ENCODE measurements at places on chromosomes 1 and 21.

DNA sequence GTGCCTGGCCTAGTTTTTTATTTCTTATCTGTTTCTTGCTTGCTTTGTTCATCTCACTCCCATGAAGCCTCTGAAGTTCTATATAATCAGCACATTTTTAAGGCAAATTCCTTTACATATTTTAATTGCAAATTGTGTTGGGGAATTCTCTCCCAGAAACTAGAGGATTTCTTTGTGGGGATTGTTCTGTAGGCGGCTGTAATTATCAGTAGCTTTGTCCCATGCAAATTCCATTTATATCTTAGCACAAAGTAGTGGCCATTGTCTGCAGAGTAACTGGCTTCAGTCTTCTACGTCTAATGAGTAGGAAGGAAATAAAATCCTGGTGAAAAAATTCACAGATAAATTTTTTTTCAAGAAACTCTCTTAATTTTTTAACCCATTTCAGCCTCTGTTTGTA lies 35.7 kb downstream of the CLEC20A start:
- DNase-seq = no peak

DNA sequence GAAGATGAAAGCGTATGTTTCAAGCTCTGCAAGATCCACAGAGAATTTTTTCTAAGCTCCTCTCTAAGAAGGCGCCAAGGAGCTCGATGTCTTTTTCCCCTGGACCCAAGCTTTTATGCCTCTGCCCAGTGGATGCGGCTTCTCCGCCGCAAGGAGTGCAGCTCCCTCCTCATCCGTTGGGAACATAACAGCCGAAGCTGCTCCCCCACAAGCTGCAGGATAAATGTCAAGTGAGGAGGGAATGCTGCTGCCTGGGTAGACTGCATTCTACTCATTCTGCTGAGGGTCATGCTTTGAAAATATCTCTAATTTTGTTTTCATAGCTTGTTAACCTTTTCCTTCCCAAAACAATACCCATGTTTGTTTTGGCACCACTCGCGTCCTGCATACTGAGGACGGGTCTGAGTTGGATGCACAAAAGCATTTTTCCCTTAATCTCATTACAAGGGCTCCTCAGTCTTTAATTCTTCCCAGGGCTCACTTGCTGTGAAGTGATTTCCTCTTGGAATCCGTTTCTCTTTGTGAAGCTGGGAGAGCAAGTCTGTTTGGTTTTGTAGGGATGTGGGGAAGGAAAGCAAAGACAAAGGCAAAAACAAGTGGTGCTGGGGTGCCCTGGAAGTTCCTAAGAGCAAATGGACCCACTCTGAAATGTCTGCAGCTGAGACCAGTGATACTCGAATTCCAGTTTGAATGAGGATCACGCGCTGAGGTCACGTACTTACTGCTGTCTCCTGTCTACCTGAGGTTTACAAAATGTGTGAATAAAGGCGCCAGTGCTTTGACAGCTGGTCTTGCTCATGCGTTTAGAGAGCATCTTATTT lies 134.0 kb upstream of the IRF2BP2 start:
- DNase-seq = peak; percentile 28

- DNase-seq = no peak
These were observed 919 bp downstream of the CHI3L1 start for GRCh38 chr1:203185585-203185984.

- DNase-seq = no peak
These were observed 17.2 kb upstream of the LRRN2 start for GRCh38 chr1:204702552-204703267.

GRCh38 chr1:8077120-8077573 lies 51.0 kb upstream of the ERRFI1 start:
- DNase-seq = peak; percentile 57

DNA sequence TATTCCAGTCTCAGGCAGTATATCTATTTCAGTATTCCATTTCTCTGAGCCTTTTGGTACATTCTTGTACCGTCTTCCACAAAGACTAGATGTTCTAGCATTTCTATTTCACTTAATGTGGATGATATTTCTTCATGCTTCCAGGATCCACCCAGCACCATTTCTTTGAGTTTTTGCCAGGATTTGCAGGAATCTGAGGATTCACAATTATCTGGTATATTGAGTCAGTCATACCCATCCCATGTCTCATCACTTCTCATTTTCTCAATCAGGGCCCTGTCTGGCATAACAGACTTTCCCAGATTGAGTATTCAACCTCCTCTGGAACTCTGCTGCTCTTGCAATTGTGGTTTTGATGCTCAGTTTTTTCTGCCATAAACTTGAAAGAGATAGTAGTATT lies 20.9 kb upstream of the COL11A1 start:
- DNase-seq = no peak

GRCh38 chr1:201842472-201843027 lies 13.6 kb downstream of the IPO9 start:
- no peak for DNase-seq

- no peak for DNase-seq
These were observed 42.9 kb upstream of the HUNK start for GRCh38 chr21:31829736-31830472.

GRCh38 chr1:113980110-113980509 lies 836 bp downstream of the OLFML3 start:
- DNase-seq = peak; percentile 34

- DNase-seq = peak; percentile 71
These were observed 213.7 kb downstream of the PBX1 start for GRCh38 chr1:164772635-164773034.

- DNase-seq = peak; percentile 35
These were observed 5.1 kb upstream of the VWA1 start for GRCh38 chr1:1430114-1430982.

GRCh38 chr1:67792741-67793458 lies 40.4 kb downstream of the GNG12 start:
- no peak for DNase-seq

GRCh38 chr1:36269408-36269838 lies 36.7 kb upstream of the SH3D21 start:
- no peak for DNase-seq

DNA sequence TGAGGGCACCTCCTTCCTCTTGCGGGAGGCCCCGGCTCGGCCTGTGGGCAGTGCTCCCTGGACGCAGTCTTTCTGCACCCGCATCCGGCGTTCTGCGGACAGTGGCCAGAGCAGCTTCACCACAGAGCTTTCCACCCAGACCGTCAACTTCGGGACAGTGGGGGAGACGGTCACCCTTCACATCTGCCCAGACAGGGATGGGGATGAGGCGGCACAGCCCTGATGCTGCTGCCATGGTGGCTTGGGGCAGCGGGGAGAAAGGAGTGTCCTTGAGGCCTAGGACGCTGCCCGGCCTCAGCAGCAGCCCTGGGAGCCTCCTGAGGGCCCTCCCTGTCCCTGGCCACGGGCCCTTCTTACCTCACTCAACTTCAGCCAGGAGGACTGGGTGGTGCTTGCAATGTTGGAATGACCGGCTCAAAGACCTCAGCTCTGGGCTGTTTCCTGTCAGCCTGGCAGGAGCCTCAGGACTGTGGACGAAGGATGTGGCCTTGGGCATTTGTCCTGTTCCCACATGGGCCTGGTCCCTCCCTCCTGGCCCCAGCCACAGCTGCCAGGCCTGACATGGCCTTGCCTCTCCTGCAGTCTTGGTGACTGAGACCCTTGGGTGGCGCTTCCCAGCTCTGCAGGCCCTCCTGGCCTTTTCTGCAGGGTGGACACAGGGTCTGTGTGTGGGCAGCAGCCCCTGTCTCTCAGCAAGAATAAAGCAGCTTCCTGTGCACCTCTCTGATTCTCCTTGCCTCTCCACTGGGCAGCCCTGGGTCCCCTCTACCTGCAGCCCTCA lies 45.9 kb downstream of the TRIM11 start:
- DNase-seq = no peak

GRCh38 chr1:56508523-56508983 lies 70.8 kb downstream of the PLPP3 start:
- DNase-seq = peak; percentile 33

DNA sequence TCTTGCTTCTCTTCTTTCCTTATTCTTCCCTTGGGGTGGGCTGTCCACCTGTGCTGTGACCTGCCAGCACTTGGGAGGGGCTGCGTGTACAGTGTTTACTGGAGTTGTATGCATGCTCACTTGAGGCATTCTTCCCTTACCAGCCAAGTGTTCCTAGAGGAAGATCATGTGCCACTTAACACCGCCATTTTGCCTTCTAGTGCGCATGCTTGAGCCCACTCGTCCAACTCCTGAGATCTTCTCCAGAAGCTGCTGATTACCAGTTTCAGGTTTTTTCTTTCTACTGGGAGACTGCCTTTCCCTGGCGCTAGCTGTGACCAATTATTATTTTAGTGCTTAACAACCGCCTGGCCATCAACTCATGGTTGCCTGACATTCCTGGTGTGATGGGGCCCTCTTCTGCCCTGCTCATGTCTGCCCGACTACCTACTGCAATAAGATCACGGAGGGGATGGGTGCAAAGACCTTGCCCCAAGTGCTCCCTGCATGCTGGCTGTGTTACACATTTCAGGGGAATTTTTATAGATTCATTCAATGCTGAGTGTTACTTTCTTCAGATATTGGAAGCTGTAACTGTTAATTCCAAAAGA lies 74.2 kb upstream of the B3GALT5 start:
- DNase-seq = no peak

GRCh38 chr1:215285013-215285800 lies 202.7 kb downstream of the KCNK2 start:
- no peak for DNase-seq

DNA sequence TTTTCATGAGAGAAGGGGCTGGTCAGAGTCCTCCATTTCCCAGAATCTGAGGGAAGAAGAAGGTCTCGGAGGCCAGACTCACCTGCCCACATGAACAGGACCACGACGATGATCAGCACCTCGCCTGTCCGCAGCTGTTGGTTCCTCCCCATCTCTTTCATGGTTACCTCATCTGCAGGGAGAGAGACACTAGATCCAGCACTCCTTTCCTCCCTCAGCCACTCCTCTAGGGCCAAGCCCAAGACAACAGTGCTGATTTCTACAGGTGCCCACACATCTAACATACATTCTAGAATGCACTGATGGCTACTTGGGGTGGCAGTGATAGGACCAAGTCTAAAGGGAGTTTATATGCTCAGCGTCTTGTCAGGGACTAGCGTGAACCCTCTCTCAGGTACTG lies 3.0 kb downstream of the FNDC5 start:
- no peak for DNase-seq
